SJSA1 (cell line): ENCODE measurements at places on chromosomes 4 and X. TPM values are rescaled to one million over a fixed set of nuclear protein-coding genes. Genes with fewer than 3 reads are reported as not detected.

Gene PCDH19
- not detected in 2 replicates for total RNA-seq

Gene ZCCHC12
- total RNA-seq = not detected in 2 replicates

Gene RBM46
- total RNA-seq = not detected in 2 replicates

Gene NALF2
- not detected in 2 replicates for total RNA-seq

Gene SOD3
- total RNA-seq = 1.7 and 2.0 TPM in 2 replicates

Gene GPR143
- not detected in 2 replicates for total RNA-seq

Gene RAB33A
- total RNA-seq = 0.32 and 0.75 TPM in 2 replicates

Gene CLNK
- total RNA-seq = not detected in 2 replicates

- DNase-seq = no peak
Measured at GRCh38 chr4:183483997-183484396, 20.9 kb upstream of the ING2 start.

DNA sequence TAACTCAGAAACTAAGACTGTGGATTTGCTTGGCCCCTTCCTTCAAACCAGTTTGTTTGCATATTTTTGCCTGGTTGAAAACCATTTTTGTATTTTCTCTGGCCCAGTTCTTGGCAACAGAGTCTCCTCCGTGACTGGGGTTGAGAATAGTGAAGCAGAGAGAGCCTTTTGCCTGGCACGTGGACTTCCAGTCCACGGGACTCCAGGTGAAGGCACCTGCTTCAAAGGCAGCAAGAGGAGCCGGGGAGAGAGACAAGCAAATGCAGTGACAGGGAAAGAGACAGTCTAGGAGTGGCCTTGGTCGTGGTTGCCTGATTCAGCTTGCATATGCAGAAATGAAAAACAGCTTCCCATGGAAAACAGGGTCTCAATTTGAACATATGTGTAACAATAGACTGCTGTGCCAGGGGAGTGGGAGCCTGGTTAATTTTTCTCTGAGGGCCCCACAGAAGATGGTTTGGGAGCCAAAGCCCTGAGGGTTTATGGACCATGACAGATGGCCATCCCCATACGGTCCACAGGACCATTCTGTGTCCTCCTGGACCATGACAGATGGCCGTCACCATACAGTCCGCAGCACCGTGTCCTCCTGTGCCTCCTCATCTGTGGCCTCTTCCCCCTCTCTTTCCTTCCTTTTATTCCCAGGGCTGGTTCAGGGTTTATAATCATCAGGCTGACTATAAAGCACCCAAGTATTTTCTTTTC lies 272.2 kb upstream of the RASGEF1B start:
- no peak for DNase-seq

- no peak for DNase-seq
Measured at GRCh38 chr4:87042221-87042620, 107.4 kb downstream of the AFF1 start.

GRCh38 chr4:88489100-88489761 lies 32.3 kb downstream of the HERC5 start:
- no peak for DNase-seq

- no peak for DNase-seq
Measured at GRCh38 chr4:140351093-140352075, 22.1 kb upstream of the SCOC start.
